ENCODE measurements at places on chromosomes 11 and 22.

DNA sequence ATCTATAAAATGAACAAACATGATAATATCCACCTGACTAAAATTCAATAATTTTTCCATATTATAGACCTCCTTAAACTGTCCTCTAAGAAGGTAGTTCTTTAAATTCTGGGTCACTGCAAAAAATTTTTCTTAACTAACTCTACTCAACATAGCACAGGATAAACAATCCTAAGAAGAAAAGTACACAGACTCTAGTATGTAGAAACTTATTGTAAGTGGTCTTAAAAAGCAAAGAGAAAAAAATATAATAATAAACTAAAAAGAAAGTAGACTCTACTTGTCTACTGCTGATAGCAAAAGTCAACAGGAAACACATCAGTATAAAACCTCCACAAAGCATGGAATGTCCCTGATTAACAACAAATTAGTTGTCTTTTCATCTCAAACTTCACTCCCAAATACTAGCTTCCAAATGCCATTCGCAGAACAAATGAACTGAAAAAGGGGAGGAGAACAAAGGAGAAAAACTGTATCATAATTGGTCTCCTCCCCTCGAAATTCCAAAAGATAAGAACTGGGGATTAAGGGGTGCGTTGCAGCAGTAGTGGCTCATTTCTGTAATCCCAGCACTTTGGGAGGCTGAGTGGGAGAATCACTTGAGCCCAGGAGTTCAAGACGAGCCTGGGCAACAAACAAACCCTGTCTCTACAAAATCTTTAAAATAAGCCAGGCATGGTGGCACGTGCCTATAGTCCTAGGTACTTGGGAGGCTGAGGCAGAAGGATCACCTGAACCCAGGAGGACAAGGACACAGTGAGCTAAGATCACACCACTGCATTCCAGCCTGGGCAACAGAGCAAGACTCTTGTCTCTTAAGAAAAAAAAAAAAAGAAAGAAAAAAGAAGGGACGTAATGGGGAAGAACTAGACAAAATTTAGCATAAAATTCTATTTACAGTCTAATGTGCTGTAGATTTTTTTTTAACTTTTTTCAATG, 6.5 kb downstream of the FCHSD2 start:
- no peak for DNase-seq

GRCh38 chr11:17648528-17648927, 70.8 kb upstream of the MYOD1 start:
- no peak for DNase-seq

DNA sequence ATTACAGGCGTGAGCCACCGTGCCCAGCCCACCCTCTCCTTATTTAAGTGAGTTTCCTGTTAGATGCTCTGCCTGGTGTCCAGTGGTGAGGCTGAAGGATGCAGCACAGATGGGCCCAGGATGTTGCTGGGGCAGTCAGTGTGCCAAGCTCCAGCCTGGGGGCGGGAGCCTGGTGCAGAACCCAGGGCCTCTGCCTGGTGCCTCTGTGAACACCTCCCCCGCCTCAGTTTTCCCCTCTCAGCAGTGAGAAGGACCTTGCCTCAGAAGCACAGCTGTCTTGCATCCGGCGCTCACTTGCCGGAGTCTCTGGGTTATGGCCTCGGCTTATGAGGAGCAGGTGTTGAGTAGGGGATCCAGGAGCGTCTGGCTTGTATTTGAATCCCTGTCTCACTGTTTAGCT, 116.2 kb downstream of the KIAA1671 start:
- no peak for DNase-seq

- DNase-seq = no peak
These were observed 565.1 kb upstream of the CCDC179 start for GRCh38 chr11:23425381-23425780.

GRCh38 chr11:20156280-20156875, 3.9 kb downstream of the DBX1 start:
- DNase-seq = peak; percentile 16

GRCh38 chr22:37354670-37355069, 72.4 kb downstream of the CYTH4 start:
- no peak for DNase-seq

GRCh38 chr11:61079416-61080150, 22.7 kb upstream of the CD5 start:
- no peak for DNase-seq

- DNase-seq = no peak
These were observed 64.7 kb downstream of the BDNF start for GRCh38 chr11:27635567-27636037.

GRCh38 chr22:30905696-30906341, 62.8 kb downstream of the MORC2 start:
- no peak for DNase-seq

DNA sequence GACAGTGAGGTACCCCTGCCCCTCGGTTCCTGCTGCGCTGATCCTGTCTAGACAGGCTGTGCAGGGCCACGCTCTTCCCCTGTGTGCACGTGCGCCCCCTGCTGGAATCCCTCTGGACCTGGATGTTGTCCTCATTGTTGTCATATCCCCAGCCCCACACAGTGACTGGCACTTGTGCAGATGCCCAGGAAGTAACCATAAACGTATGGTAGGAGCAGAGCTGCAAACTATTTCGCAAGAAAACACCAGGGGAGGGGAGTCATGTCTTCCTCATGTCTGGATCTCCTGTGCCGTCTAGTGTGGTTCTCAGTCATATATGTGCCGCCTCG, 114.7 kb downstream of the CRYBB2 start:
- no peak for DNase-seq

DNA sequence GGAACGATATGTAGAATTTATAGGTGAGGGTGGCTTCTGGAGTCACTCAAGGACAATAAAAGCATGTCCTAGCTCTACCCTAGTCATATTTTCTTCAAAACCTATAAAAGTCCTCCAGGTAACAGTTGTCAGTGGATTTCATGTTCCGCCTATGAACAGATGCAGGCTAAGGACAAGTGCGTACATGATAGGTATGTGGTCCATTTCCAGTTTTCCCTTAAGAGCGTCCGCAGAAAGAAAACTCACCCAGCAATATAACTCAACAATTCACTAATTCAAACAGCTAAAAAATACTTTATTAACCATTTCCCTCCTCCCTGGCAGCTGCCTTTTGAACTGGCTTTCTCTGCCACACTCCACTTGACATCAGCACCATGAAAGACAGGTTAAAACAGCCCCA, 50.2 kb upstream of the CCDC34 start:
- DNase-seq = no peak

DNA sequence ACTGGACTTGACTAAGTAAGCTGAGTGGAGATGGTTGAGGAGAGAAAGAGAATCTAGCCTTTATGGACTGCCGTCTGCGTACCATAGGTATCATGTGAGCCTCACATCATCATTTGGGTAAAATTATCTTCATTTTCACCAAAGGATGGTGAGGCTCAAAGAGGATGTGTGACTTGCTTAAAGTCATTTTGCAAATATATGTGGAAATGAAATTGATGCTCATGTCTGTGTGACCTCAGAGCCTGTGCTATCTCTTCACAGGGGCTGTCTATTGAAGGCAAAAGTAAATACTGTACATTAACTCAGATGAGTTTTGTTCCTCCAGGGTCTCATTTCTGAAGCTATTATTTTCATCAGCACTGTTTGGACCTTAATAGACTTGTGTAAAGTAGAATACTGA, 83.3 kb upstream of the ALKBH3 start:
- DNase-seq = no peak

GRCh38 chr22:40533712-40534378, 102.7 kb downstream of the MRTFA start:
- peak; percentile 26 for DNase-seq

Measured in stimulated activated CD8-positive, alpha-beta memory T cell treated with anti-CD3 and anti-CD28 coated beads, Interleukin-4, amount 100 ng/mL, for 4 hours (primary cell).